ENCODE measurements at places on chromosomes 6 and 20.

DNA sequence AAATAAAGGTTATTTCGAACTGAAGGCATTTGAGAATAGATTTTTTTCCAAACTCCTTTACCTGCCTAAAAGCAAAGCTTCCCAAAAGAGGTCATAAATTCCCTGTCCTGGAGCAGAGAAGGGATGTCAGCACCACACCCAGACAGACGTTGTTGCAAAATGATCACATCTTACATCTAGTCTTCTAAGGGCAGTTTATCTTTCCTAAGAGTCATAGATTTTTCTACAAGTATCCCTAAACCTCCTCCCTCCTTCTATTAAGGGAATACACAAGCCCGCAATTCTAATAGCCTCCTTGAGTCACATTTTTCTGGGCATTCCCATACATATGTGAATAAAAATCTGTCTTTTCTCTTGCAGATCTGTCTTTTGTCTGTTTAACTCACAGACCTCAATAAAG, 20.6 kb upstream of the AKAP12 start:
- no peak for DNase-seq

DNA sequence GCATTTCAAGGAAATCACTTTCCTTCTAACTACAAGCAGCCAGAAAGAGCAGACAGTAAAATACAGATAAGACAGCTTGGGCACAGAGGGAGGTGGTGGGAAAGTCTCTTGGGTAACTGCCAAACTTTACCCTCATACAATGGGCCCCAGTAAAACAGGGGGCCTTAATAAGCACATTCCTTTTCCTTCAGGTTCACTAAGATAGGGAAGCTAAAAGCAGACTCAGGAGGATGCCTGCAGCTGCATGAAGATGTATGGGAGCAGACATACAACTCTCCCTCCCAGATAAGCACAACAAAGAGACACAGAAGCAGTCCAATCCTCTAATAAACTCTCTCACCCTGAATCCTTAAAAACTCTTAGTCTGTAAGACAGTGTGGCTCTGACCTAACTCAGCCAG, 49.0 kb downstream of the SIM1 start:
- no peak for DNase-seq

- DNase-seq: no peak
These were observed 7.3 kb downstream of the TMEM181 start for GRCh38 chr6:158567152-158567551.

DNA sequence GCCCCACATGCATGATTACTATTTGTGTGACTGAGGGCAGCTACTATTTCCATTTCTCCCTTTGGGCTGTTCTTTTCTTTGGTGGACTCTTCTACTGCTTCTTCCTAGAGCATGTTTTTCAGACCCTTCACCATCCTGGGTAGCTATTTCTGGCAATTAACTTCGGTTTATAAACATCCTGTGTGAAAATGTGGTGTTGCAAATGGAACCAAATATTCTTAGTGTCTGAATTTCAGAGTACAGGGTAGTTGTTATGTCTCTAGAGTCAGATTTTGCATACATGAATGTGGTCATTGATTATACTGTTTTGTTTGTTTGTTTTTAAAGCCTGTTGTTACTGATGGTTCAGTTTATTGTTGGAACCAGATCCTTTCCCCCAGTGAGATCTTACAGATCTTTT, 49.7 kb downstream of the PROKR2 start:
- DNase-seq: no peak

- DNase-seq: no peak
These were observed 170.0 kb downstream of the GRM4 start for GRCh38 chr6:33975661-33976436.

DNA sequence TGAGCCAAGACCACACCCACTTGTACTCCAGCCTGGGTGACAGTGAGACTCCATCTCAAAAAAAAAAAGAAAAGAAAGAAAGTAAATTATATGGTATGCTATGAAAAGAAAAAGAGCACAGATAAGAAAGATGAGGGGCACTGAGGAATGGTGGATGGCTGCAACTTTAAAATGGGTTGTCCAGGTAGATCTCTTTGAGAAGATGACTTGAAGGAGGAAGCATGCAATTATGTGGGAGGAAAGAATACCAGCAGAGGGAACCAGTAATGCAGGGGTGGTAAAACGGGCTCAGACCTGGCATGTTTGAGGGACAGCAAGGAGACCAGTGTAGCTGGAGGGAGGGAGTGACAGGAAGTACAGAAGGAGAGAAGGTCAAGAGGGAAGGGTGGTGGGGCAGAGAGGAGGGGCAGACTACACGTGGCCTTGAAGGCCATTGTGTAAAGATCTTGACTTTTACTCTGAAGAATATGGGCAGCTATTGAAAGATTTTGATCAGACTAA, 22.3 kb downstream of the LINC00237 start:
- no peak for DNase-seq

- DNase-seq: no peak
These were observed 447.2 kb downstream of the FRK start for GRCh38 chr6:115613488-115613887.

DNA sequence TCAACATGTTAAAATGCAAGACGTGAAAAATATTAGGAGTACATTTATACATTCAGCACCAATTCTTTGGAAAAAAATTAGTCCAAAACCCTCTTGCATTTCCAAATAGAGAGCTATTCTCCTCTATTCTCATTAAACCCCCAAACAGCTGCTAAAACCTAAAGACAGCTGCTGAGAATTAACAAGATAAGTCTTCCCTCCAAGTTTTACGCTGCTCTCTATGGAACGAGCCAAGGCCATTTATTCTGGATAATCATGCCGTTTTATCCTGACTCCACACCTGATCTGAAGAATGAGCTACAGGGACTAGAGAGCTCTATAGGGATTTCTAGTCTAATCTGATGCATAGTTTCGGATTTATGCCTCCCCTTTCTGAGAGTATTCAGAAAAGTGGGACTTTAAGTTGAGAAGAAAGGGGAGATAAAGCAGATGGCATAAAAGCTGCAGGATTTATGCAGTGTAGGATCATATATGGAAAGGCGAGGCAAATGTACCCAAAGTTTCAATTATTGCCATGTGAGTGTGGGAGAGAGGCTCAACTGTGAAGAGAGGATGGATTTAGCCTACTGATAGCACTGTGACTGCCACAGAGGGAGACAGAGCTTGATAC, 64.7 kb upstream of the HS3ST5 start:
- no peak for DNase-seq

GRCh38 chr6:116932496-116932895, 55.5 kb downstream of the RFX6 start:
- DNase-seq: no peak

DNA sequence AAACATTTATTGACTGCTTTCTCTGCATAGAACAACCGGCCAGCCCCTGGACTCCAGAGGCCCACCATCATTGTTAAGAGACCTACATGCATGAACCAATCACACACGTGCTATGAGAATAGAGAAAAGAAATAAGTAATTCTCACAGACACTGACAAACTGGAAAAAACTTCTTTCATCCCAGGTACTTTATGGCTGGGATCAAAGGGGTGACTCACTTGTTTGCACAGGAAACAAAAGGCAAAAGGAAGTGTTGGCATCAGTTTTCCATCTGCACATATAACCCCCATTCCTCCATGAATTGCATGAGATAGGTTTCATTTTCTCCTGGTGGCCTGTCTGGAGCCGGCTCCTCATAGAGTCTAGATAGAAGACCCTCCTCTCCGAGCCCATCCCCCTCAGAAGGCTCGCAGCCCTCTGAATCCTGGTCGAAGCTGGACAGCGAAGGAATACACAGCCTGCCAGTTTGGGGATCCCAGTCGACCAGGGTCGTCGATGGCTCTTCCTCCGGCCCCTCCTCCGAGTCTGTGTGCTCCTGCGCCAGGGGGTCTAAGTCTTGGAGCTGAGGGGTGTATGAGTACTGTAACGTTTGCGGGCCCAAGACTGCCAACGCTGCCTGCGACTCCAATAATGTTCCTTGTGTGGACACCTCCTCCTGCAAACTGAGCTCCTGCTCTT, 43.3 kb downstream of the IL20RA start:
- DNase-seq: peak; percentile 15

DNA sequence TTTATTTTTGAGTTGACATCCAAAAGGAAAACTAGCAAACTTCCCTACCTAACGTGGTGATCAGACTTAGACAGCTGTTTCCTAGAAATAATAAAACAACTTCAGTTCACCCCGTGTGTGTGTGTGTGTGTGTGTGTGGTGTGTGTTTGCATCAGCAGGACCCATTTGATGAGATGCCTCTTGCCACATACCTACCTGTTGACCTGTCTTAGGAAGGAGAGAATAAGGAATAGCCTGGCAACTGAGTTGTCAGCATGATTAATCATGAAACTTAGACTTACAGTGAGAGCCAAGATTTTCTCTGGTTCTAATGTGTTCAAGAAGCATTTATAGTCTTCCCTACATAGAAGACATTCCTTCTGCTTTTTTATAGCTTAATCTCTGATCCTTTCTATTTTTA, 16.1 kb upstream of the PBOV1 start:
- DNase-seq: no peak

GRCh38 chr6:21039926-21040325, 505.7 kb downstream of the CDKAL1 start:
- DNase-seq: no peak

GRCh38 chr6:155380666-155381332, 66.5 kb upstream of the TFB1M start:
- DNase-seq: no peak

GRCh38 chr6:128630213-128630612, 109.8 kb upstream of the PTPRK start:
- DNase-seq: no peak

GRCh38 chr6:156910938-156911337, 133.8 kb downstream of the ARID1B start:
- no peak for DNase-seq

- no peak for DNase-seq
These were observed 38.0 kb downstream of the TNFAIP3 start for GRCh38 chr6:137904822-137905617.

- DNase-seq: no peak
These were observed 236.7 kb downstream of the CDC5L start for GRCh38 chr6:44624226-44624625.

DNA sequence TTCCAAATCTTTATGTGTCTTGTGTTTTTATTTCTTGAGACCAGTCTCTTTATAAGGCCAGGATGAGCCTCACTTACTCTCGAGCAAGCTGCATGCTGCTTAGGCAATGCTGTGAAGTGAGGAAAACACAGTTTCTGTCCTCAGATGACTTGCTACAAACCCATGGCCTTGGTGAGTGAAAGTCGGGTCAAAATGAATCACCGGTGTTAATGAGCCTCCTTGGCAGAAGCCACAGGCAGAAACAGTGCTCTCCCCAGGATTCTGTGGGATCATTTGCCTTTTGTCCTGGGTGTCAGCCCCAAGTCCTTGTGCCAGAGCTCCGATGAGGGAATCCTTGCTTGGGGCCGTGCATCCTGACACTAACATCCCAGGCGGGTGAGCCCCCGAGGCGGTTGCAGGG, 482.5 kb downstream of the QKI start:
- no peak for DNase-seq
